ENCODE measurements at places on chromosomes 7 and 10. TPM values are rescaled to one million over a fixed set of nuclear protein-coding genes. Genes with fewer than 3 reads are reported as not detected.

Gene GPR146
- 33.5 TPM for total RNA-seq

Gene NXPH1
- not detected for total RNA-seq

Gene PHKG1
- 1.0 TPM for total RNA-seq

Gene COL1A2
- total RNA-seq, result 35.0 TPM

Gene UNC5B
- total RNA-seq, result 1.4 TPM

GRCh38 chr7:129144834-129145668, 544 bp downstream of the TSPAN33 start:
- DNase-seq, result no peak

DNA sequence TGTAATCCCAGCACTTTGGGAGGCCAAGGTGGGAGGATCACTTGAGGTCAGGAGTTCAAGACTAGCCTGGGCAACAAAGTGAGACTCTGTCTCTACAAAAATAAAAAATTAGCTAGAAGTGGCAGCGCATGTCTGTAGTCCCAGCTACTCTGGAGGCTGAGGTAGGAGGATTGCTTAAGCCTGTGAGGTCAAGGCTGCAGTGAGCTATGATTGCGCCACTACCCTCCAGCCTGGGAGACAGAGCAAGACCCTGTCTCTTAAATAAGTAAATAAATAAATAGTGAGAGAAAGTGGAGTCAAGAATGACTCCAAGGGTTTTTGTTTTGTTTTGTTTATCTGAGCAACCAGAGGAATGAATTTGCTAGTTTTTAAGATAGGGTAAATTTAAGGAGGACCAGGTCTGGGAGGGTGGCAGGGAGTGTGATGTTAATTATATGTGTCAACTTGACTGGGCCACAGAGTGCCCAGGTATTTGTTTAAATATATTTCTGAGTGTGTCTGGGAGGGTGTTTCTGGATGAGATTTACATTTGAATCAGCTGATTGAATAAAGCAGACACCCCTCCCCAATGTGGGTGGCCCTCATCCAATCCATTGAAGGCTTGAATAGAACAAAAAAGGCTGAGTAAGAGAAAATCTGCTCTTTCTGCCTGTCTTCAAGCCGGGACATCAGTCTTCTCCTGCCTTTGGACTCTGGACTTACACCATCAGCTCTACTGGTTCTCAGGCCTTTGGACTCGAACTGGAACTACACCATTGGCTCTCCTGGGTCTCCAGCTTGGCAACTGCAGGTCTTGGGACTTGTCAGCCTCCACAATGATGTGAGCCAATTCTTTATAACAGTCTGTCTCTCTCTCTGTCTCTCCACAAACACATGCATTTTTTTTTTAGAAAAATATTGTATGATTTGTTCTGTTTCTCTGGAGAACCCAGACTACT, 23.5 kb downstream of the IMPDH1 start:
- DNase-seq, result no peak

DNA sequence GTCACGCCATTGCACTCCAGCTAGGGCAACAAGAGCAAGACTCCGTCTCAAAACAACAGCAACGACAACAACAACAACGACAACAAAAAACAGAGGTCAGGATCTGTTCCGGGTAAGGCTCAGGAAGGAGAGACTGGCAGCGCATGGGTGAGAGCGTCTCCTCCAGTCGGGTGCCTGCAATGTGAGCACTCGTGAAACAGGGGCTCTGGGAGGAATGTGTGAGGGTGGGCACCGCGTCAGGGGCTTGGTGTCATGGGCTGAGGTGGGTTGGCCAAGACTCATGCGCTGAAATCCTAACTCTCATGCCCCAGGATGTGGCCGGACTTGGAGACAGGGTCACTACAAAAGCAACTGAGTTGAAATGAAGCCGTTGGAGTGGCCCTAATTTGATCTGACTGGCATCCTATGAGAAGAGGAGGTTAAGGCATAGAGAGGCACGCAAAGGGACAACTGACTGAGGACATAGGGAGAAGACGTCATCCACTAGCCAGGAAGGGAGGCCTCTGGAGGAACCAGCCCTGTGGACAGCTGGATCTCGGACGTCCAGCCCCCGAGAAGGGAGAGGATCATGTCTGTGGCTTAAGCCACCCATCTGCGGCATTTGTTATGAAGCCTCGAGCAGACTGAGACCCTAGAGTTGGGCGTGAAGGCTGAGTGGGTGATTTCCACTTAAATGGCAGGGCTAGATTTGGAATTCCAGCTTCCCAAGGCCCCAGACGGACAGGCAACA, 241.5 kb upstream of the PITRM1 start:
- DNase-seq, result peak; percentile 17

DNA sequence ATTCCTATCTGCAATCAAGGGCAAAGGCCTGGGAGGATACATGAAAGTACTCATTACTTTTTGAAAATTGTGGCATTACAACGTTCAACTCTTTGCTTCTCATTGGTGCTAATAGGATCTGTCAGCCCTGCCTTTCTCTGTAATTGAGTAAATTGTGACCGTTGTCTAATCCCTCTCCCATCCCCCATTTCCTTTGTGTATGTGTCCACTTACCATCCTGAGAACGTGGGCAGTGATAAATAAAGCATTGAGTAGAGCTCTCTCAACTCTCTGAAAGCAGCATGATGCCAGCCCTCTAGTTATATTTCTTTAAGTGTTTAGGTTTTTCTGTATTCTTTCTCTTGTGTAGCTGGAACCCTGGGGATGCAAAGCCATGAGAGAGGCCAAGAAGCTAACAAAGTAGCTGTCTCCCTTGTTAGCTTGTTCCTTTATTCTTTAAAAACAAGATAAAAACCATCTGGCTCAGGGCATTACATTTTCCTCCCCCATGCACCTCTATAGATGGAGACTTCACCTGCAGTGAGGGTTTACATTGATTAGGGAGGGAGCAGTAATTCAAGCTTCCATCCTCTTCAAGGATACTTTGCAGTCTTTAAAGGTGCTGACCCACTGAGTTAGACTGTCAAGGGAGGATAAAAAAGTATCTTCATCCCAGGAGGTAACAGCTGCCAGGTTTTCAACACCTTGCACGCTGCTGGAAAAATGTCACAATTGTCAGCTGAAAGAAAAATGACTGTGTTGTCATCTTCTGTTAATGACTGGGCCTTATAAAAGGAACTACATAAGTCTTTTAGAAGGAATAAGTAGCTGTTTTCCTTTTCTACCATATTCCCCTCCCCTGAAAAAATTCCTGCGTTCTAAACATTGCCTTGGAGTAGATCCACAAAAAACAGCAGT, 112.3 kb downstream of the BTRC start:
- no peak for DNase-seq

DNA sequence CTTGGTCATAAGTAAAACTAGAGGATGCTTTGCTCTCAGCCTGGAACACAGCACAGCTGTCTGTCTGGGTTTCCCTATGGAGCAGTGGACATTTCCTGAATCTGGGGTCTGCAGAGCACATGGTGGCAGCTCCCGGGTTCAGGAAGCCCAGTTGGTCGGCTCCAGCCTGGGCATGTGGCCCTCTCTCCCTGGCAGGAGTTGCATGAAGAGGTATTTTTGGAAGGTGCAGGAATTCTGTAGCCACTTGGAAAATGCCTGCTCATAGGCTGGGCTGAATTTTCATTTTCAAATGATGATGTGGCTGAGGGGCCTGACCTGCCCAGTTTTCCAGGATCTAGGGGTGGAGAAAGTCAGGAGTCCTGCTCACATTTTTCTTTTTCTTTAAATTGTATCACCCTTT, 6.7 kb upstream of the TPST1 start:
- no peak for DNase-seq

GRCh38 chr10:30238836-30239235, 110.2 kb downstream of the MTPAP start:
- DNase-seq, result no peak

GRCh38 chr7:27991006-27991528, 189.5 kb downstream of the JAZF1 start:
- DNase-seq, result no peak

- no peak for DNase-seq
Measured at GRCh38 chr10:58404001-58404400, 18.8 kb downstream of the TFAM start.

DNA sequence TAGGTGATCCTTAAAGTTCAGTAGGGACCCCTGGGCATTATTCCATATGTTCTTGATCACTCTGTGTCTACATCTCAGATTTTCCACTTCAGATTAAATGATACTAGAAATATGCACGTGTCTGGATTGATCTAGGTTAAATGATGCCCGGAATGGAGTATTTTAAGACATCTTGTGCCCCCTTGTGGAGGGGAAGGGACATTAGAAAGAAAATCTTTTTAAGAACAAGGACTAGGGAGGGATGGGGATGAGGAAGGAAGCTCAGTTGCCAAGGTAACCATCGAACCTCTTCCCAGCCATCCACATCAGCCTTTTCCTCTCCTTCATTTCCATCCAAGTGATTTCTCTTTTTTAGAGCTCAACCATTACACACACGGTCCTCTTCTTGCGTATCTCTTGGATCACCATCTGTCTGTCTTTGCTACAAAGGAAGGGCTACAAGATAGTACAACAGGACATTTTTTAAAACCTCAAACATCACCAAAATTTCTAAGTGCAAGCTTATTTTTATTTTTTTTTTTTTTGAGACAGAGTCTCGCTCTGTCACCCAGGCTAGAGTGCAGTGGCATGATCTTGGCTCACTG, 40.5 kb downstream of the PRSS2 start:
- DNase-seq, result no peak

- no peak for DNase-seq
Measured at GRCh38 chr10:58833771-58834561, 321.3 kb downstream of the BICC1 start.

DNA sequence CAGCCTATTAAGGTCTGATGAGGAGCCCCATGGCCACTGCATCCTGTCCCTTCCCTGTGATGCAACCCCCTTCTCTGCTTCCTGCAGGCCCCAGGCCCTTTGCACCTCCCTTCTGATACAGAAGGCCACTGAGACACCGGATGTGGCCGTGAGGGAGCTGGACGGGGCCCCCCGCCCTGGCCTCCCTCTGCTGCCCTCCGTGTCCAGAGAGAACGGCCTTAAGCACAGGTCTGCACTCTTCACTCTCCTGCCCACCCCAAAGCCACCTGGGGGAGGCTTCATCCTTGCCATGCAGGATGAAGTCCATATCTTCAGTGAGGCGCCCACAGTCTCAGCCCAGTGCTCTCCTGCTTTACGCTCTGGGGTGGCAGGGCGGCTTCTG, 86.9 kb upstream of the GNA12 start:
- no peak for DNase-seq

GRCh38 chr7:106968160-106968559, 76.3 kb upstream of the PRKAR2B start:
- DNase-seq, result no peak

- DNase-seq, result no peak
Measured at GRCh38 chr7:155289107-155289506, 8.6 kb upstream of the INSIG1 start.

- DNase-seq, result no peak
Measured at GRCh38 chr10:77244746-77245145, 392.9 kb downstream of the KCNMA1 start.

- DNase-seq, result peak; percentile 64
Measured at GRCh38 chr10:96614515-96614914, 27.7 kb upstream of the TM9SF3 start.

GRCh38 chr10:4588824-4589223, 237.2 kb upstream of the AKR1E2 start:
- DNase-seq, result no peak
